ENCODE measurements at places on chromosomes 13 and 19.

DNA sequence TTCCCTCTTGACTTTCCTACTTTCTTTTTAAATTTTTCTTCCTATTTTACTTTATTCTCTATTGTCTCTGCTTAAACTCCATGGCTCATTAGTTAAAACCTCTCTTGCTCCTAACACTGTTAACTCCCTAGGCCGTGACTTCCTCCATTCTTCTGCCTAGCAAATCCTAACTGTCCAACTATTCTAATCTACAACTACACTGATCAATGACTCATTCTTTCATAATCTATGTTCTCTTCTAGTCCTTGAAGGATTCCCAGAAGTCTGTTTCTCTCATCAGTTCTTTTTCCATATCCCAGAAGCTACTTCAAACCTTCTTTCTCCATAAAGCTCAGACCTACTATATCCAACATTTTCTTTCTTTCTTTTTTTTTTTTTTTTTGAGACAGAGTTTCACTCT lies 66.9 kb downstream of the MICU2 start:
- DNase-seq: peak; percentile 17

DNA sequence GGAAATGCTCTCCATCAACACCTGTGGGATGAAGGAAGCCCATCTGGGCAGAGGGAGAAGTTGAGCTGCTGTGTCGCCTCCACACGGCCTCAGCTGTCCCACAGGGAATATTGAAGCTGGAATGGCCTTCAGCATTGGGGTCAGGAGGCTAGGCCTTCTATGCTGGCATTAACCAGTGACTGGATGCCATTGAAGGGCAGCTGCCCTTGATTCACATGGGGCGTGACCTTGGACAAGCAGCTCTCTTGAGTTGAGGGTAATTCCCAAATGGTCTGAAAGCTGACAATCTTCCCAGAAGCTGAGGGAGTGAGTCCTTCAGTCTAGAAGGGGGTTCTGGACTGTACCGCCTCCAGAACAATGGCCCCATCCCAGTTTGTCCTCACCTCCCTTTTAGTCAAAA lies 6.7 kb downstream of the BCL3 start:
- no peak for DNase-seq

- peak; percentile 66 for DNase-seq
Measured at GRCh38 chr19:2461751-2462634, 5.2 kb upstream of the LMNB2 start.

GRCh38 chr13:50377726-50378270 lies 362.6 kb downstream of the KCNRG start:
- no peak for DNase-seq

- DNase-seq: no peak
Measured at GRCh38 chr13:95388420-95389079, 87.3 kb upstream of the ABCC4 start.

GRCh38 chr13:40172878-40173277 lies 493.6 kb downstream of the FOXO1 start:
- no peak for DNase-seq

GRCh38 chr13:77919921-77920294 lies 1.3 kb upstream of the EDNRB start:
- DNase-seq: no peak

DNA sequence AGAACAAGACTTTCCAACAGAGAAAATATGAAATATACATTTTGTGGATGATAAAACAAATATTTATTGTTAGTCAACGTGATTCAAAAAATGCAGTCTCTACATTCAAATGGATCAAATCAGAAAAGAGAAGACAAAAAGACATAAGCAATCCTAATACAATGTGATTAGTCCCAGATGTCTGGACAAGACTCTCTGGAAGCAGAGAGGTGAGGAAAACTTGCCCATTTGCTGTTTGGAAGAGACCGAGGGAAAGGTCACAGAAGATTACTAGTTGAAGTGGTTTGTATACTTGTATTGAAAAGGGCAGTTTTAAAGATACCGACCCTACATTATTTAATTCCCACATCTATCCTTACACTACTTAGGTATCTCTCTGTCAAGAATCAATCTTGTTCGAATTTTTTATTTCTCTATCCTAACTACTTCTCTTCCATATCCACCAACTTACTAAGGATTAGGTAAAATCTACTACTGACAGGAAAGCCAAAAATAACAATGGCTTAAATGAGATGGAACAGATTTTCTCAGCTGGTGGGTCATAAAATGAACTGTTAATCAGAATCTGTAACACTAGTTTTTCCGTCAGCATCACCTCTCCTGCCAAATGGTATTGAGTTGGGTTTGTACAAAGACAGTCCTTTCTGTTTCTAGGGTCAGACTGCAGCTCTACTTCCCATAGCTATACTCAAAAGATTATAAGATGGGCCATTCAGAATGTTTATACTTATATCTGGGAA lies 497.1 kb downstream of the DCT start:
- DNase-seq: no peak

DNA sequence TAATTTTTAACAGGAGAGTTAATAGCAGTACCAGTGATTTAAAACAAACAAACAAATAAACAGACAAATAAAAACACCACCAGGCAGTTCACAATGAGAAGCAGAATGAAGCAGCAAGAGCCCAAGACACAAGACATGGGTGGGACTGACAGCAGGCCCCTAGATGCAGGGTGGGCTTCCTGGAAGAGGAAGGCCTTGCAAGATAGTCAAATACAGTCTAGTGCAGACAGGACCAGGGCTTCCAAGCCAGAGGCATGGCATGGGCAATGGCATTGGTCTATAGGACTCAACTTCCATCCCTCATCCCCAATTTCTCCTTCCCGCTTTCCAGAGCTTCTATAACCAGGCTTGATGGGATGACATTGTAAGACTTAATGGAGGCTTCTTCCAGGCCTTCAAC lies 645.1 kb downstream of the UQCRFS1 start:
- no peak for DNase-seq

GRCh38 chr19:46428239-46429135 lies at the start of gene PNMA8C:
TSS of gene PNMA8C (minus strand) at chr19:46428936. CDS start at chr19:46428359, 577 bp downstream.
- peak; percentile 52 for DNase-seq

DNA sequence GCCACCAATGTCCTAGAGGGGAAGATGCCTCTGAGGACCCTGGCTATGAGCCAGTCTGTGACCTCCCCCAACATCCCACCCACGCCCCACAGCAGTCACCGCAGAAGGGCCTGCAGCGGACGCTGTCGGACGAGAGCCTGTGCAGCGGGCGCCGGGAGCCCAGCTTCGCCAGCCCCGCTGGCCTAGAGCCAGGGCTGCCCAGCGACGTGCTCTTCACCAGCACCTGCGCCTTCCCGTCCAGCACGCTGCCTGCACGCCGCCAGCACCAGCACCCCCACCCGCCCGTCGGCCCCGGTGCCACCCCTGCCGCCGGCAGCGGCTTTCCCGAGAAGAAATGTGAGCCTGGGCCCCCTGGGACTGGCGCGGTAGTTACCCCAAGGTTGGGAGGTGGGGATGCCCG lies 30.6 kb downstream of the DPF1 start:
- no peak for DNase-seq

DNA sequence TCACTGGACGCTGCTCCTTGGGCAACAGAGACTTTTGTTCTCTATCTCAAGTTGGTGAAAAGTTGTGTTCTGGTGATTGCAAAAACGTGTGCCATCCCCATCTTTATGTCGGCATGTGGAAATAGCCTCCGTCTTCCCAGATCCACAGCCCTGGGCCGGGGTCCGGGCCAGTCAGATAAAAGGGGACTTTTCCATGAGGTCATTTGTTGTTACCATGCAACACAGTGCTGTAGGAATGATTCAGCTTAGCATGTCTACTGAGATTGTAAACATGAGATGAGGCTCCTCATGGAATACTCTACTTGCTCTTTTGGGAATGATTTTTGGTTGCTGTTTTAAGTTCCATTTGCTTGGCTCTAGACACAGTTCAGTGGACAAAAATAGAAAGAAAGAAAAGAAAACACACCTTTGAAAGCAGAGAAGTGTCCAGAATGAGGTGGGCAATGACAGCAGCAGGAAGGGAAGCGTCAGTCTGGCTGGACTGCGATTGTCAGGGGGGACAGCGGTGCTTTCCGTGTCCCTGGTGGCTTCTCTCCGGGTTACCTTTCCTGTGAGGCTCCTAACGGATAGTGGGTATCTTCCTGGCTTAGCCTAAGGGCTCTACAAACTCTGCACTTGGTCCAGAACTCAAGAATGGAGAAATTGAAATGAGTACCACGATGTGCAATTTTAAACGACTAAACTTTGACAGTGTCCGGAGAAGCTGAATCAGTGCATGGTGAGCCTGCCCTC lies 91.6 kb downstream of the TEX29 start:
- DNase-seq: no peak

GRCh38 chr19:14992780-14993179 lies 13.1 kb upstream of the SLC1A6 start:
- no peak for DNase-seq

- DNase-seq: peak; percentile 83
Measured at GRCh38 chr13:93309886-93310523, 83.4 kb downstream of the GPC6 start.
